Small intestine (tissue), 16 donors: ENCODE measurements at places on chromosomes 5 and 9. TPM values are rescaled to one million over a fixed set of nuclear protein-coding genes. Genes with fewer than 3 reads are reported as not detected.

- H3K36me3 ChIP-seq, result no peaks in the 10 kb centered on the region
- DNase-seq, result no peak
- no peaks in the 10 kb centered on the region for H3K4me1 ChIP-seq
- H3K27ac ChIP-seq, result no peak overlapping the region
These were observed 11.3 kb downstream of the PROP1 start for GRCh38 chr5:177984584-177985206.

DNA sequence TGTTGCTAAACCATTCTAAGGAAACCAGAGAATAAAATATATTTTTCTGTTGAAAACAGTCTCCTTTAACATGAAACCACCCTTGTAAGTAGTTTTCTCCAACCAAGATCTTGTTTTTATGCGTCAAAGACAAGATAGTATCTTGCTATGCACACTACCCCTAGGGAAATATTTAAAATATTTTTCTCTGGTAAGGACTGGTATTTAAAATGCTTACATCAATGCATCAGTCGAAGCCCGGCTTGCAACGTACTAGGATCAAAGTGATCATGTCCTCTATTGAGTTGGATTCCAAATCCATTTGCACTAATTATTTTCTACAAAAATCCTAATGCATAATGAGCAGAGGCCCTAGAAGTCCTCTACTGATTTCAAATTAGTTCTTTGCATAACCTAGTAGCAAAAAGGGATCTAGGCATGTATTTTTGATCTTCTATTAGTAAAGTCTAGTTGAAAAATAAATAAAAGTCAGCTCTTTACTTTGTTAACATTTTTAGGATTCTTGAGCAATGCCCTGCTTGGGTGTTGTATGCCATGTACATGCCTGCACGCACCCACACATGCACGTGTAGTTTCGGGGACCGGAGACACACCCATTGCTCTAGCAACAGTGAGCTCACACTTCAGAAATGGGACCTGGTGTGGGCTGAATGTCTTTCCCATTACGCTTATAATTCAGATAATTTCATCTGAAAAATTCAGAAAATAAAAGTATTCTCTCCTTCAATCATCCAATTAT, 165.0 kb upstream of the GPR151 start:
- H3K4me3 ChIP-seq, result no peak overlapping the region
- no peak for DNase-seq
- H3K36me3 ChIP-seq, result no peaks in the 10 kb centered on the region
- H3K4me1 ChIP-seq, result no peaks in the 10 kb centered on the region

DNA sequence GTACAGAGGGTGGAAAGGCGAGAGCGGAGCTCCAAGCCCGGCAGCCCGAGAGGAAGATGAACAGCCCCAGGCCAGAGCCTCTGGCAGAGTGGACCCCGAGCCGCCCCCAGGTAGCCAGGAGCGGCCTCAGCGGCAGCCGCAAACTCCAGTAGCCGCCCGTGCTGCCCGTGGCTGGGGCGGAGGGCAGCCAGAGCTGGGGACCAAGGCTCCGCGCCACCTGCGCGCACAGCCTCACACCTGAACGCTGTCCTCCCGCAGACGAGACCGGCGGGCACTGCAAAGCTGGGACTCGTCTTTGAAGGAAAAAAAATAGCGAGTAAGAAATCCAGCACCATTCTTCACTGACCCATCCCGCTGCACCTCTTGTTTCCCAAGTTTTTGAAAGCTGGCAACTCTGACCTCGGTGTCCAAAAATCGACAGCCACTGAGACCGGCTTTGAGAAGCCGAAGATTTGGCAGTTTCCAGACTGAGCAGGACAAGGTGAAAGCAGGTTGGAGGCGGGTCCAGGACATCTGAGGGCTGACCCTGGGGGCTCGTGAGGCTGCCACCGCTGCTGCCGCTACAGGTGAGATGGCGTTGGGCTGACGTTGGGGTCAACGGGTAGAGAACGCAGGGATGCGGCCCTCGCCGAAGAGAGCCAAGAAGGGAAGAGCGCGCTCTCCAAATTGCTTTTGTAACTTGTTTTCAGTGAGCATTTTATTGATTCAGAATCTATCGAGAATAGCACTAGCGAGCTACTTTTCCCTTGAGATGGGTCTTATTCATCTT, at the start of gene PTGER4:
PTGER4 (plus strand) TSS at position 3 of the 769 bp plus-strand sequence. CDS start 1,079 bp downstream, outside the sequence.
- H3K4me3 ChIP-seq, result peak within 1 kb of the TSS; percentile 78
- H3K27ac ChIP-seq, result peak within 1 kb of the TSS; percentile 96
- DNase-seq, result peak; percentile 45
- no peaks in the 10 kb centered on the region for H3K36me3 ChIP-seq
- no peaks in the 10 kb centered on the region for H3K27me3 ChIP-seq

DNA sequence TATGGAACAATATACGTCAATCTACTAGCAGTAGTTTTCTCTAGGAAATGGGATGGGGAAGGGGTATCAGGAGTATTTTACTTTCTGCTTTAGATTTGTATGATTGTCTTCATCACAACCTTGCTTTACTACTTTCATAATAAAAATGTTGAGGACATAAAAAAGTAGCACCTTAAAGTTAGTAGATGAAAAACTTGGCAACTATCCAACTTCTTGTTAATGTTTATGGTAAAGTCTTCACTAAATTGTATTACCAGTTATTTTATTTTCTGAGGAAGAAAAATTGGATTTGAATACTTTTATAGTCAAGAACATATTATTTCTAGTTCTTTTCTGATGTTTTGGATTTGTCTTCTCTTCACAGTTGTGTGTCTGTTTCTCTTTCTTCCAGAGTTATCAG, 372.1 kb downstream of the ARRDC3 start:
- H3K4me3 ChIP-seq, result no peak overlapping the region
- no peaks in the 10 kb centered on the region for H3K36me3 ChIP-seq
- no peaks in the 10 kb centered on the region for H3K4me1 ChIP-seq

DNA sequence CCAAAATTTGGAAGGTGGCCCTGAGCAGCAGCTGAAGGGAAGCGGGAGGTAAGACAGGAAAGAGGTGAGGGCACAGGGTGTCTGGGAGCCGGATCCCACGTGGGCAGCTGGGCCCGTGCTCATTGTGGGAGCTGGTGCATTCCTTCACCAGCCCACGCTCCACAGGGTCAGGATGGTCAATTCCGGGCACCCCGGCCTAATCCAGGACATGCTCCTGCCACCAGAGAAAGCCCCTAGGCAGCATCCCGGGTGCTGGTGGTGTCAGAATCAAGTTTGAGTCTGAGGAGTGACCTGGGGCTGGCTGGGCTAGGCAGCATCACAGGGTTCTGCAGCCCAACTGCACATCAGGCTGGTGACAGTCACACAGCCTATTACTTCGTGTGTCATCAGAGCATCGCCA, 7.1 kb upstream of the PDCD6 start:
- no peaks in the 10 kb centered on the region for H3K4me1 ChIP-seq
- peaks cover 9% of the 10 kb centered on the region for H3K36me3 ChIP-seq
- no peak overlapping the region for H3K27ac ChIP-seq
- H3K27me3 ChIP-seq, result no peaks in the 10 kb centered on the region

DNA sequence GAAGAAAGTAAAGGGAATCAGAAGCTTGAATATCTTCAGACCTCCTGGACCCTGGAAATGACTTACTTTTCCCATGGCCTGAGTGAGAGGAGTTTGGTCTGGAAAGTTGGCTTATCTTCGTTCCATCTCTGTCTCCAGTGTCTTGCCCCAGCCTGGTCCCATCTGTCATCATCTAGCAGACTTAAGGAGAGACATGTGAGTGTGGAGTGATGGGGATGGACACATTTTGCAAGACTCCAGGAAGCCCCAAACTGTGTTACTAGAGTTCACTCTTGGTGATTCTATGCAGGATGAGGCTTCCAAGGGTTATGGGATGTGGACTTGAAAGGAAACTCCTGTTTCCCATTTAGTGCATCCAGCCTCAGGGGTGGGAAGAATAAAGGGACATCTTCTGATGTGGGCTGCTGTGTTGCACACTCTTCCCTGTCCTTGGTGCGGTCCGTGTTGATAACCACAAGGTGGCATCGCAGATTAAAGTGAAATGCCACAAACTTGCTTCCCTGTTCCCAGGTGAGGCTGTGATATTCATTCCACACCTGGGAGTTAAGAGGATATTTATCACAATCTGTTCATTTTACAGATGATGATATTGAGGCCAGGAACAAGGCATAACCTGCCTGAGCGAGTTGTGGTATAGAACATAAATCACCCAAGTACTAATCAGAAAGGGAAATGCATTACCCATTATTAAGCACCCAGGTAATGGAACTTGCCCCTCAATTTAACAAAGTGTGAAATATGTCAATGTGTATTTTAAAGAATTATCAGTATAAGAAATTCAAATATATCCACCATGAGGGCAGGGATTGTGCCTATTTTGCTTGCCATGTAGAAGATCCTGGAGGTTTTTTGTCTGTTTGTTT, 269.9 kb upstream of the PAPPA start:
- DNase-seq, result peak; percentile 27
- H3K27ac ChIP-seq, result no peak overlapping the region
- no peaks in the 10 kb centered on the region for H3K4me1 ChIP-seq
- H3K4me3 ChIP-seq, result no peak overlapping the region

The TUSC1 gene
- 12.2 TPM for polyA plus RNA-seq

DNA sequence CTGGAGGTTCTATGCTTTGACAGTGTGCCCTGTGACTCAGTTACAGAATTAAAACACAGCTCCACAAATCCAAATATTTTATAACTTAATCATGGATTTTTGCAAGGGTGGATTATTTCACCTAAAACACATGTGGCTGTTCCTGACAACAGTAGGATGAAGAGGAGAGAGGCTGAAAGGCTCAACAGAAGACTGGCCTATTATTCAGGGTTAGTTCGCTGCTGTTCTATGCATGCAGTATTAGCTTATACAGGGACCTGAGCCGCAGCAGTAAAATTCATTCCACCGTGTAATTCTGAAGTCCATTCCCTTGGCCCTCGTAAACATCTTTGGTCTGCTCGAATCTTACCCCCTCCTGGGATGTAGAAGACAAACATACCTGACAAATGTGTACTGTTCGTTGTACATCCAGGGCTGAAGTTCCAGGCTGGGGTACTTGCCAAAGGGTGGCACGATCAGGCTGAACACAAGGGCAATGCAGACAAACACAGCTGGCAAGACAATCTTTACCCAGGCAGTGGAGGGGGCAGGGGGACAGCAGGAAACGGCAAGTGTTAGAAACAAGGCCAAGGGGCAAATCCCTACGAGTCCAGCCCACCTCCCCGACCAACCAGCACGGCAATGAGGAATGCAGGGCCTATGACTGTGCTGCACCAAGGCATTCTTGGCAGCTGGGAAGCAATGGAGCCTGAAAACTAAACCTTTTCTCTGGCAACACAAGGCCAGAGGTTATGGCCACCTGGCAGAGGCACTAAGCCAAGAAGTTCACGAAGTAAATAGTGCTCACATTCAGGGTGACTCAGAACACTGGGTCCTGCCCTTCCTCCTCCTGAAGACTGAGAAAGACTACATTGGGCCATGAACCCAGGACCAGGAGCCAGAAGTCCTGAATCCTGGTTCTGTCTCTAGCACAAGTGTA, 46.8 kb downstream of the NIPSNAP3B start:
- DNase-seq, result peak; percentile 45
- H3K4me1 ChIP-seq, result no peaks in the 10 kb centered on the region

- no peaks in the 10 kb centered on the region for H3K27me3 ChIP-seq
- H3K4me1 ChIP-seq, result peaks cover 58% of the 10 kb centered on the region
- peak overlapping the region; percentile 39 for H3K4me3 ChIP-seq
These were observed 849 bp upstream of the MGAT1 start for GRCh38 chr5:180803181-180804128.

DNA sequence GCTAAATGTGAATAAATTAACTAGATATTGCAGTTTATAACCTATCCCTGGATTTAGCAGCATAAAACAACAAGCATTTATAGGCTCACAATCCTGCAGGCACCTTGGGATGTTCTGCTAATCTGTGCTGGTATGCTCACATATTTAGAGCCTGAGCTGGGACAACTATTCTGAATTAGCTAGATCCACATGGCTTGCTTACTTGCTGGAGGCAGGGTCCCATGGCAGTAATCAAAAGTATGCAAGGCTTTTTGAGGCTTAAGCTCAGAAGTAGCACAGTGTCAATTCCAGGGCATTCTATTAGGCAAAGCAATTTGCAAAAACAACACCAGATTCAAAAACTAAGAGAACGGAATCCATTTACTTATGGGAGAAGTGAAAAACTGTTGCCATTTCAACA, 745.0 kb upstream of the ACO1 start:
- no peak for DNase-seq
- no peaks in the 10 kb centered on the region for H3K4me1 ChIP-seq
- no peaks in the 10 kb centered on the region for H3K27me3 ChIP-seq
- H3K4me3 ChIP-seq, result no peak overlapping the region

The SOX30 gene
- polyA plus RNA-seq, result 0.22 TPM

- H3K27me3 ChIP-seq, result no peaks in the 10 kb centered on the region
- H3K36me3 ChIP-seq, result peaks cover 19% of the 10 kb centered on the region
- peak; percentile 12 for DNase-seq
- no peak overlapping the region for H3K4me3 ChIP-seq
- H3K4me1 ChIP-seq, result no peaks in the 10 kb centered on the region
- H3K27ac ChIP-seq, result no peak overlapping the region
These were observed 138.3 kb downstream of the RFK start for GRCh38 chr9:76255781-76256455.

- no peak overlapping the region for H3K4me3 ChIP-seq
- H3K27me3 ChIP-seq, result no peaks in the 10 kb centered on the region
- H3K27ac ChIP-seq, result no peak overlapping the region
- no peaks in the 10 kb centered on the region for H3K4me1 ChIP-seq
- DNase-seq, result no peak
These were observed 82.2 kb downstream of the PRELID2 start for GRCh38 chr5:145752947-145753346.

The TAF11L10 gene
- polyA plus RNA-seq, result not detected

DNA sequence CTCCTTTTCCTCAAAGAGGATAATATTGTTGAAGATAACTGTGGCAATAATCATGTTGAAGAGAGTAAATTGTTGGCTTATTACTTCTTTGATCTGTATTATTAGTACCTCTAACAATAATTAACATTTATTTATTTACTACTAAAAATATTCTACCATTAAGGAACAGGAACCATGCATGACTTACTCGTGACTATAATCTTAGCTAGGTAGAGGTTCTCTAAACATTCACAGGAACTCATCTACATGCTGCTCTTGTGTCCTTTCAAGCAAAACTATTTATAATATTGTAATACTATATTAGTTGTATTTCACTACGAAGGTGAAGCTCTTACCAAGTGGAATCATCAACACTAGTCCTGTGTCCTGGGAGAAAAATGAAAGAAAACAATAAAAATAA, 3.1 kb downstream of the SOX30 start:
- no peak for DNase-seq
- no peak overlapping the region for H3K27ac ChIP-seq
- no peak overlapping the region for H3K4me3 ChIP-seq
- H3K4me1 ChIP-seq, result peaks cover 10% of the 10 kb centered on the region

The ARHGEF37 gene
- polyA plus RNA-seq, result 3.8 TPM

- no peaks in the 10 kb centered on the region for H3K27me3 ChIP-seq
- no peak overlapping the region for H3K4me3 ChIP-seq
- no peaks in the 10 kb centered on the region for H3K4me1 ChIP-seq
- H3K36me3 ChIP-seq, result peaks cover 8% of the 10 kb centered on the region
These were observed 199.4 kb downstream of the AP3B1 start for GRCh38 chr5:78095125-78095524.

The TRPM3 gene
- 0.47 TPM for polyA plus RNA-seq

DNA sequence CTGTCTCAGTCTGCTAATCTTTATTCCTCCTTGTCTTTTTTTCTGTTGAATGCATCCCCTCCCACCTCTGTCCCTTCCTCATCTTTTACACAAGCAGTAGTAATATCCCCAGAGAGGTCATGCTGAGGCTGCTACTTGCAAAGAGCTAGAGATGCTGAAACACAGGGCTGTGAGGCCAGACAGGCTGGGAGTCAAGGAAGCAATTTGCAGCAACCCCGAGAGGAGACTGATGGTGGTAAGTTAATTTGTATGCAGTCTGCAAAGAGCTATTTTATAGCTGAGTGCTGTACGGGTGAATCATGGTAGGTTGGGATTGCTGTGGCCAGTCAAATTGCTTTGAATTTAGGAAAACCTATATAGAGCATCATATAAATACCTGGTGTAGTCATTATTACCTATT, 90.2 kb upstream of the SLC24A2 start:
- H3K27ac ChIP-seq, result no peak overlapping the region
- no peaks in the 10 kb centered on the region for H3K4me1 ChIP-seq
- no peaks in the 10 kb centered on the region for H3K27me3 ChIP-seq
- no peak overlapping the region for H3K4me3 ChIP-seq
- no peaks in the 10 kb centered on the region for H3K36me3 ChIP-seq

The TRAF1 gene
- polyA plus RNA-seq, result 2.8 TPM
